H1 (cell line): ENCODE measurements at places on chromosomes 12 and 14. TPM values are rescaled to one million over a fixed set of nuclear protein-coding genes. Genes with fewer than 3 reads are reported as not detected.

The ANAPC7 gene
- total RNA-seq, result 81.2 and 105 TPM in 2 replicates

The CCDC177 gene
- total RNA-seq, result 2.8 and 2.9 TPM in 2 replicates

The KHNYN gene
- 22.1 and 22.3 TPM in 2 replicates for total RNA-seq

The CIROP gene
- total RNA-seq, result not detected in 2 replicates
